ENCODE measurements at places on chromosomes 3 and 15.

- no peak for DNase-seq
Measured at GRCh38 chr3:129571605-129572547, 28.9 kb downstream of the H1-8 start.

DNA sequence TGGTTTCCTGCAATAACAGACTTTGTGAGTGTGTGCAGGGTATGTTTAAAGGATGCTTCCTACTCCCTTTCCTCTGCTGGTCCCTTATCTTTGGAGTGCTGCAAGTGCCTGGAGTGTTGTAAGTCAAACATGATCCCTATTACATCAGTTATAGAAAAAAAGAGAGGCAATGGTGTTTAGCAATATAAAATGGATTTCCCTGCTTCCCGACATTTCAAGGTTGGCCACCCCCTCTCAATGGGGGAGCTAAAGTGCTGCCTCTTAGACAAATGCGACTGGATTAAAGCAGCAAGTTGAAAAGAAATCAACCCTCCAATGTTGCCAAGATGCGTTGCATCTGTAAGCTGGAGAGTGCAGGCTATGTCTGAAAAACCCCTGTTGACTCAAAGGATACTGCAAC is 203.1 kb upstream of the WNT5A start:
- DNase-seq, result no peak

DNA sequence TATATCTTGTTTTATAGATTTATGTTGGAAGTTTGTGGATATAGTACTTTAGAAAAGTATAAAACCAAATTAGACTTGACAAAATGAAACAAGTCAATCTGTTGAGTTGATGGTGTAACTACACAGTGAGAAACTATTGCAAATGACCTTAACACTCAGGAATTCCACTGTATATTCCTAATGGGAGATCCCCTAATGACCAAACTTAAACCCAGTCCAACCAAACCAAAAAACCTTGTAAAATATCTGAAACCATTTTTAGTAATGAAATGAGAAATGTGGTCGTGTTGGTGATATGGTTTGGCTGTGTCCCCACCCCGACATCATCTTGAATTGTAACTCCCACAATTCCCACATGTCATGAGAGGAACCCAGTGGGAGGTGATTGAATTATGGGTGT is 31.9 kb upstream of the ATP13A3 start:
- DNase-seq, result no peak

GRCh38 chr3:98966434-98966833 is 64.9 kb upstream of the DCBLD2 start:
- no peak for DNase-seq

GRCh38 chr3:37918627-37919026 is 56.9 kb downstream of the CTDSPL start:
- DNase-seq, result no peak

GRCh38 chr3:114452256-114452655 is 158.4 kb downstream of the TIGIT start:
- no peak for DNase-seq

- DNase-seq, result no peak
Measured at GRCh38 chr3:138089091-138089490, 26.3 kb downstream of the DZIP1L start.

GRCh38 chr15:88491158-88491557 is 23.6 kb downstream of the MRPS11 start:
- no peak for DNase-seq

DNA sequence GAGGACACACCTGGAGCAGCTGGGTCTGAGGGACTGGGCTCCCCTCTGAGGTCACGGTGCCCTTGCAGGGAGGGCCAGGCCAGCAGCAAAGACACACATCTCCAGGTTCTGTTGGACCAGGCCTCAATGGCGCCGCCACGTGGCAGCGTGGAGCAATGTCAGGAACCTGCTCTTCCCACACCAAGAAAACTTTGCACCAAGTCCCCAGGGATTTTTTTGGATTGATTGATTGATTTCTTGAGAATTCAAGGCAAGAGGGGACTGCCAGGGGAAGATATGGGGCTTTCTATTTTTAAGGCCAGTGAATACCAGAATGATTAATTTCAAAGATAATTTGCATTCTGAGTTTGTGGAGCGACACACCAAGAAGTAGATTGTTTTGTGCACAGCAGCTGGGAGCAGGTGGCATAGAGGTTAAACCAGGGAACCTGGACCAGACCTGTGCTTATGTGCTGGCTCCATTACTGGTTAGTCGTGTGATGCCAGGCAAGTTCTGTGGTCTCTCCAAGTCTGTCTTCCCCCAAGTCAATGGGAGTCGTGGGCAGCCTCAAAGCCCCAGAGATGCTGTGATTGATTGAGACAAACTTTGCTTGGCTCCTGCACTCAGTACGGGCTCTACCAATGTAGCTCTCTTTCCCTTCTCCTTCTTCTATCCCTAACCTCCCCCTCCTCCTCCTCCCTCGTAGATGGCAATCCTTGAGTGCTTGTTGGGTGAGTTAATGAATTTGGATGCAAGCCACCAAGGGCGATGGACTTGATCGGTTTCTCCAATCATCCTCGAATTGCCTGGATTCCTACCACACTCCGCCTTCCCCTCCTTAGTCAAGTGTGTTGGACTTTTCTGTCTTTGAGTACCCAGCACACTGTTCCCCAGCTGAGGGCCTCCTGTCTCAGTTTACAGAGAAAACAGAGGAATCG is 96.2 kb upstream of the TRPM1 start:
- peak; percentile 53 for DNase-seq

DNA sequence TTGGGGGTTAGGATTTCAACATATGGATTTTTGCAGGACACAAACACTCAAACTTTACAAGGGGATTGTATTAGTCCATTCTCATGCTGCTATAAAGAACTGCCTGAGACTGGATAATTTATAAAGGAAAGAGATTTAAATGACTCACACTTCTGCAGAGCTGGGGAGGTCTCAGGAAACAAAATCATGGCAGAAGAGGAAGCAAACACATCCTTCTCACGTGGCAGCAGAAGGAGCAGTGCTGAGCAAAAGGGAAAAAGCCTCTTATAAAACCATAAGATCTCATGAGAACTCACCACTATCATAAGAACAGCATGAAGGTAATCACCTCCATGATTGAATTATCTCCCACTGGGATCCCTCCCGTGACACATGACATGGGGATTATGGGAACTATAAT is 1183.1 kb downstream of the ZPLD1 start:
- no peak for DNase-seq

DNA sequence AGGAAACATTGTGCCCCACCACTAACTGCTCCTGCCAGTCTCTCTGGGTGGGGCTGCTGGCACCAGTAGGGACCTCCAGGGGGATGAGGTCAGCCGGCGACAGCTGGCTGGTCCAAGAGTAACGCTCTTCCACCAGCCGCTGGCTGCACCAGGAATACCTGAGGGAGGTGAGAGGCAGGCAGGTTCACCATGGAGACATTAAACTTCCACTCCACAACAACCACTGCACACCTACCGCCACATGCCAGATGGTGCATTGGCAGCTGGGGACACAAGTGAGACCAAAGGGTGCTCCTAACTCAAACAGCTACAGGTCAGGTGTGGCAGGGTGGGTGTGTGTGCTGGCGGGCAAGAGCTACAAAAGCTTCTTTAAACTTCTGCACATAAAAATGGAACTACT is 4.5 kb downstream of the POLG start:
- DNase-seq, result no peak

DNA sequence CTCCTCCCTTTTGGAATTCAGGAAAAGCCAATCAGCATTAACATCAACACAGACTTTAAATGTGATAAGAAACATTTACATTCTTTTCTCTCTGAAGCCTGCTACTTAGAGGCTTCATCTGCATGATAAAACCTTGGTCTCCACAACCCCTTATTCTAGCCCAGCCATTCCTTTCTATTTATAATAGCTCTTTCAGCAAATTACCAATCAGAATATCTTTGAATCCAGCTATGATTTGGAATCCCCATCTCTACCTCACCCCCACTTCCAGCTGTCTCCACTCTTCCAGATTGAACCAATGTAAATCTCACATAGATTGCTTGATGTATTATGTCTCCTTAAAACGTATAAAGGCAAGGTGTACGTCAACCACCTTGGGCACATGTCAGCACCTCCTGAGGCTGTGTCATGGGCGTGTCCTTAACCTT is 139.7 kb downstream of the TUSC7 start:
- DNase-seq, result no peak

GRCh38 chr3:182118066-182118465 is 406.3 kb downstream of the SOX2 start:
- DNase-seq, result no peak

- DNase-seq, result no peak
Measured at GRCh38 chr3:45978006-45978761, 17.4 kb downstream of the FYCO1 start.

DNA sequence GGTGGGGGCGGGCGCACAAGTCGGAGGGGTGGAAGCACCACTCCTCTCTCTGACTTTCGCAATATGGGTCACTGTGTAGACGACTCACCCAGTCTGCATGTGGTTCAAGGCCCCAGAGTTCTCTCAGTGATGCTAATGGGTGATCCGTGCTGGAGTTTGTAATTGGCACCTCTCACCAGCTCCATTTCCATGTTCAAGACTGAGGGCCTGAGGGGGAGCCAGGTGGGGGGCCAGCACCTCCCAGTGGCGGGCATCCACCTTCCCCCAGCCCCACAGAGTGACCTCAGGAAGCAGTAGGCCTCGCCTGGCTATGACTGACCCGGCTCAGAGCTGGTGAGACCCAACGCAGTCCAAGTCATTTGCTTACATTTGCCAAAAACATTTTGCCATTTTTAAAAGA is 230.0 kb upstream of the ST8SIA2 start:
- DNase-seq, result no peak

GRCh38 chr3:270688-271087 is 74.1 kb downstream of the CHL1 start:
- no peak for DNase-seq

- no peak for DNase-seq
Measured at GRCh38 chr3:53244271-53244670, 11.6 kb downstream of the TKT start.

- DNase-seq, result no peak
Measured at GRCh38 chr3:197093871-197094270, 64.3 kb upstream of the MELTF start.

DNA sequence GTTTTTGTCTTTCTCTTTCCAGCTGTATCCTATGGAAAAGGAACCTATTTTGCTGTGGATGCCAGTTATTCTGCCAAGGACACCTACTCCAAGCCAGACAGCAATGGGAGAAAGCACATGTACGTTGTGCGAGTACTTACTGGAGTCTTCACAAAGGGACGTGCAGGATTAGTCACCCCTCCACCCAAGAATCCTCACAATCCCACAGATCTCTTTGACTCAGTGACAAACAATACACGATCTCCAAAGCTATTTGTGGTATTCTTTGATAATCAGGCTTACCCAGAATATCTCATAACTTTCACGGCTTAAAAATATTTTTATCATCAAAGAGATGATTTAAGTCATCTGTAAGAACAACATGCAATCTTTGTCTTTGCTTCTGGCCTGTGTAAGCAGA is 44.9 kb upstream of the PARP14 start:
- DNase-seq, result peak; percentile 15

GRCh38 chr3:69379661-69380060 is 6.2 kb downstream of the FRMD4B start:
- no peak for DNase-seq

- DNase-seq, result no peak
Measured at GRCh38 chr15:46708226-46708625, 1009.1 kb upstream of the SEMA6D start.

- DNase-seq, result no peak
Measured at GRCh38 chr15:45392584-45392855, 14.2 kb upstream of the GATM start.

DNA sequence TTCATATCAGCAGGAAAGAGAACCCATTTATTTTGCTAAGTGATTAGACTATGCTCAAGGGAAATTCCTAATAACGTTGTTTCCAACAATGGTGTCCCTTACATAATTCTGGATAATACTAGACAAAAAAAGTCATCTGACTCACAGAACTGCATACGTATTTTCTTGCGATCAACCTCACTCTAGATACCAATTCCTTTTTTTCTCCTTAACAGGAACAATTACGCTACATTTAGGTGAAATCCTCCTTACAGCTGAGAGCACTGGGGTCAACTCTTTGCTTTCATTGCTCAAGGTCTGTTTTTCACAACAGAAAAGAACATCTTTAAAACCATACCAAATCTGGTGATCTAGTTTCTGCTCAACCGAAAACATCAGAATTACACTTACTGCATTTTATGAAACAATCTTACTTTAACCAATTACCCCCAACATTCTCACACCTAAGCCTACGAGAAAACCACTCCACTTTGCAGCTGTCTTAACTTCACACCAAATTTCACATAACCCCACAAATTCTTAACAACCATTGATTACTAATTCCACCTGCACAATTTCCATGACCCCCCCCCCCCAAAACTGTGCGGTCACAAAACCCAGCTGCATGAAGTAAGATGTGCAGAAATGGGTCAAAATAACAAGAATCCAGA is 61.2 kb upstream of the ICE2 start:
- DNase-seq, result no peak

DNA sequence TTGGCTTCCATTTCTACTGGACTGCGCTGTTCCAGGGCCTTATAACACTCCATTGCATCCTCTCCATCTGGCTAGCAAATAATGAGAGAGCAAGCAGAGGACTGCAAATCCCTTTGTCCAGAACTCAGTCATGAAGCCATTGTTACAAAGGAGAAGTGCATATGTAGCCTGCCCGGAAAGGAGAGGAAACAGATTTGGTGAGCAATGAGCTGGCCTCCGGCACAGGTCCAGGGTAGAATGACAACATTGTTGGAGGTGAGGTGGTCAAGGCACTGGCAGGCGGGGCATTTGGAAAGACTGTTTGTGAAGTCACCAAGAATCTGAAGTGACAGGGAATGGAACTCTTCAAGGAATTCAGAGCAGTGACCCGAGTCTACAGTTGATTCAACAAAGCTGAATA is 25.0 kb upstream of the ATP1B3 start:
- no peak for DNase-seq

DNA sequence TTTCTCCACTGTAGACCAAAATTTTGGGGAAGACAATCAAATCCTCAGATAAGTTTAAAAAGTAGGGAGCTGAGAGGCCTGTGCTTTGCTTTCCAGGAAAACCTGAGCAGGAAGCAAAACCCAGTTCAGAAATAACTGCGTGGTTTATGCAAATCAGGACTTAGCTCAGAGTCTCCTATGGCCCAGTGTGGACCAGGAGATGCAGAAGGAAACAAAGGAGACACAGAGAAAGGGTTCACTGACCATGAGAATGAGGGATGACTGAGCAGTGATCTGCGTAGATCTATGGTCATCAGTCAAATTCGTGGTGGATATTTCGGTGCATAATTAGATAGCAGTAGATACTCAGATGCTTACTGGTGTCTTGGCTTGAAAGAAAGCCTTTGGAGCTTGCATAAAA is 196.6 kb downstream of the TPRG1 start:
- DNase-seq, result no peak

- DNase-seq, result no peak
Measured at GRCh38 chr3:171133796-171134569, 107.5 kb upstream of the SLC2A2 start.

- DNase-seq, result no peak
Measured at GRCh38 chr3:160088492-160089137, 100.0 kb downstream of the IL12A start.

- no peak for DNase-seq
Measured at GRCh38 chr15:64525828-64526530, 65.6 kb downstream of the ZNF609 start.

- DNase-seq, result peak; percentile 53
Measured at GRCh38 chr15:42427429-42428223, 63.3 kb downstream of the ZNF106 start.

All from AG08396 (cell line).